ENCODE measurements at places on chromosomes 2 and 18.

DNA sequence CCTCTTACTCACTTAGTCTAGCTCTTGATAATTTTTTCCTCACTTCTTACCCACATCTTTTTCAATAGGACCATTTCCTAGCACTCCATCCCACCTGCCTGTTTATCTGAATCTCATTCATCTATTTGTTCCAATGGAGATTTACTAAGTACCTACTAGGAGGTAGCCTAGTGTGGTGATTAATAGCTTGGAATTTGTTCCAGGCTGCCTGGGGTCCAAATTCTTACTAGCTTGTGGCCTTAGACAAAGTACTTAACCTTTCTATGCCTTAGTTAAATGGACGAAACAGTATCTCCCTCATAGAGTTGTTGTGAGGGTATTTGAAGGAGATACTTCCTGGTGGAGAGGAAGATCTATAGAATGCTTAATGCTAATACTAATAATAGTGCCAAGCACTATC lies 42.9 kb upstream of the SERTAD2 start:
- DNase-seq, result no peak

- DNase-seq, result no peak
These were observed 296.9 kb downstream of the ZNF521 start for GRCh38 chr18:25055076-25055475.

GRCh38 chr2:222203041-222203440 lies 95.8 kb downstream of the PAX3 start:
- no peak for DNase-seq

DNA sequence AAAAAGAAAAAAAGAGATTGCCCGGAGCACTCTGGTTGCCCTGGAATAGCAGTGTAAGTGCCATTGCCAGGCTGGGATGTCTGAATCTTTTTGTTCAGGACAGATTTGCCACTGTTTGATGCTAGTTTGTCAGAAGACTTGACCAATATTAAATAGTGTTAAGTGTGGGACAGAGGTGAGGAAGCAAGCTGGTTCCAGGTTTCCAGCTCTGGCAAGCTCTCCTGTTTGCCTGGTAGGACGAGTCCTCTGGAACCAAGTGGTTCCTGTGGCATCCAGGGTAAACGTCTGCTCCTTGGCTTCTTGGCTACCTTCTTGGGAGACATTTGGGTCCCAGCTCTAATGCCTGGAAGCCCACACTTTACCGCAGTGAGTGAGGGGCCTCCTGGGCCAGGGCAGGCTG lies 20.8 kb upstream of the IGFBP5 start:
- DNase-seq, result no peak

GRCh38 chr18:74291472-74291770 lies 342 bp downstream of the CYB5A start:
- no peak for DNase-seq

GRCh38 chr2:56449002-56449431 lies 265.2 kb downstream of the CCDC85A start:
- no peak for DNase-seq

DNA sequence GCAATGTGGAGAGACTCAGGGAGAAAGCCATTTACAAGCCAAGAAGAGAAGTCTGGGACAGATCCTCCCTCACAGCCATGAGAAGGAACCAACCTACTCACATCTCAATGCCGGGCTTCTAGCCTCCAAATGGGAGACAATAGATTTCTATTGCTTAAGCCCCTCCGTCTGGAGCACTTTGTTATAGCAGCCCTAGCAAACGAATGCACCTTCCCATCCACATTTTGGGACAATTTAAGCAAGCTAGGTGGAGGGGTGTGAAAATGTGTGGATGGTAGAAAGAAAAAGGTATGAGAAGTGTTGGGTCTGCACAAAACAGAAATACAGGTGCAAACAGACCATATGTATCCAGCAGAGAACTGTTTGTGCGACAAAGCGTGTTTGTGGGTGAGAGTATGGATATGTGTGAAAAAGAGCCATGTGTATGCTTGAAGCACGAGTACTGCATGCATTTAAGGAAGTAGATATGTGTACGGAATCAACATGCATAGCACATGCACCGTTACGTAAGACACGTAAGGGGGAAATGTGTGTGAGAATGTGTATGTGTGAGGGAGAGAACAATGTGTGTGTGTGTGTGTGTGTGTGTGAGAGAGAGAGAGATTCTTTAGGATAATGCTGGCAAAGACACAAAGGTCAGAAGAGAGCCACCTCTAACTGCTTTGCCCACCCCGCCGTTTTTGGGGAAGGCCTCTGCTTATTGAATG lies 13.1 kb upstream of the E2F6 start:
- no peak for DNase-seq

- DNase-seq, result no peak
These were observed 576.4 kb upstream of the PIK3C3 start for GRCh38 chr18:41378598-41378997.

DNA sequence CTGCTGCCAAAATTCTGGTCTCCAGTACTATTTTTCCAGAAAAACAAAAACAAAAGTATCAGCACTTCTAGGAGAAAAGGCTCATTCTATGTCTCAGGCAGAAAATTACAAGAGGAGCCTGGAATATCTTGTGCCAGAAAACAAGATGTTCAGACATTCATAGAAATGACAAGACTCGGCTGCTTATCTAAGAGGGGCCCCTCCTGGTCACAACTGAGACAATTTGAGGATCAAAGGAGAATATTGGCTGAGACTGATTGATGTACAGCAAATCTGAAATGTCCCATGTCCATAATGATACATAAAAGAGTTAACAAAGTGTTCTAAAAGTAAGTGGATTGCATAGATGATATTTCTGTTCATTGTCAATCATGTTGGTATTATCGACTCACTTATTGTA lies 2.4 kb upstream of the RPS7 start:
- DNase-seq, result no peak

DNA sequence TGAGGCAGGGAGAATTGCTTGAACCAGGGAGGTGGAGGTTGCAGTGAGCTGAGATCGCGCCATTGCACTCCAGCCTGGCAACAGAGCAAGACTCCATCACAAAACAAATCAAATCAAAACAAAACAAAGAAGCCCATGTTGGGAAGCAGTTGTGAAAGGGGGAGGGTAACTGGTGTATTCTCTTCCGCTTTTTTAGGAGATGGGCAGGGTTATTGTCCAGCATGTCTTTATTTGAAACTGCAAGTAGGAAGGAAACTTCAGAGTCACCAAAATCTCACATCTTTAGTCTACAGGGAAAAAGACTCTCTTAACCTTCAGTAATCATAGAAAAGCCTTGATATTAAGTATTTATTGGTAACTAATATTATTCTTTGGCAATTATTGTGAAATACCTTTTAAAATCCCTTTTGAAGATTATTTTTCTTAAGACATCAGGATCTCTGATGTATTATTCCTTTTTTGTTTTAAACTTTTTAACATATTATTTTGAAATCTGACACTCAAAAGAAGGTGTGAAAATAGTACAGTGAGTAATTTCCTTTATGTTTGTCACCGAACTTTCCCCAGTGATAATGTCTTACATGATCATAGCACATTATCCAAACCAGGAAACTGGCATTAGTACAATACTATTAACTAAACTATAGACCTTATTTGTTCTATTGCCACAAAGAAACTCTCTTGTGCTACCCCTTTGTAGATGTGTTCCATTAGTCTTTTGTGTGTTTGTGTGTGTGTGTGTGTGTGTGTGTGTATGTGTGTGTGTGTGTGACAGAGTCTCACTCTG lies 84.3 kb upstream of the LTBP1 start:
- DNase-seq, result no peak

DNA sequence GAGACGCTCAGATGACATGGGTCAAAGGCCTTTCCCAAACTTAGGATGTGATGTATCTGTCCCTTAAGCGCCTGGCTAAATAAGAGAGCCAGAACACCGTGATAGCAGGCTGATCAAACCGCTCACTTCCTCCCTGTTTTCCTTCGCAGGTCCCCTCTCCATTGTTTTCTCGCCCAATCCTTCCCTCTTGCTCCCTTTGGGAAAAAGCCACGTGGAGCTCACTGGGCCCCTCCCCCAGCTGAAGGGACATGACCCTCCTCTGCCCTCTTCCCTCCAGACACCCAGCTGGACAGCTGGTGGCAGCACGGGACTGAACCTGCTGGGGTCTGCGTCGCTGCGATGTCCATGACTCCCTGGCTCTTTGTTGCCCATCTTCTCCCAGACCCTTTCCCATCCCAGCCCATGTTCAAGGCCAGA lies 201.7 kb downstream of the TNS1 start:
- no peak for DNase-seq
